ENCODE measurements at places on chromosomes 7 and 10.

- DNase-seq: no peak
These were observed 20.3 kb downstream of the KLF6 start for GRCh38 chr10:3764626-3765112.

DNA sequence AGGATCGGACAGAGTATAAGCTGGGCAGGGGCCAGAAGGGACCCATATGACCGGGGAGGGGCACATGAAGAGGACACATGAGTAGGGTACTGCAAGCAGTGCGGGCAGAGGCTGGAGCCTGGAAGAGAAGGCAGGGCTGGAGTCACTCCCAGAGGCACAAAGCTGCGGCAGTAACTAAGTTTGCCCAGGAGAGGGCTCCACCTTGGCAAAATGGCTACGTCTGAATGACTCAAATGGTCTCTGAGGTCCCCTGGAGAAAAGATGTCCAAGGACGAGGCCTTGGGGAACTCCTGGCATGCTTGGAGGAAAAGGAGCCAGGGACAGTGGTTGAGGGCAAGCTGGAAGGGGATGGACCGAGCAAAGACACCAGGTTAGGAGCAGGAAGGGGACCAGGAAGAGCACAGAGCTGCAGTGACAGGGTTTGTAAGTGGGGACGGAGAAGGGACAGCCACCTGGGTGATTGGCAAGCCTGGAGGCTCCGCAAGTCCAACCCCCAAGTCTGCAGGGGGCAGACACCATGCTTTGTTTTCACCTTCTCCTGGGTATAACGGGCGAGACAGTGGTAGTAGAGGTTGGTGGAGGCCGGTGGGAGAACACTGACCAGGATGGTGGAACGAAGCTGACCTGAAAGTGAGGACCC is 43.1 kb upstream of the LBX1 start:
- DNase-seq: peak; percentile 83

GRCh38 chr10:97321804-97322190 is 2.7 kb downstream of the FRAT1 start:
- no peak for DNase-seq

- DNase-seq: no peak
These were observed 99.7 kb upstream of the CAV2 start for GRCh38 chr7:116399819-116400218.

DNA sequence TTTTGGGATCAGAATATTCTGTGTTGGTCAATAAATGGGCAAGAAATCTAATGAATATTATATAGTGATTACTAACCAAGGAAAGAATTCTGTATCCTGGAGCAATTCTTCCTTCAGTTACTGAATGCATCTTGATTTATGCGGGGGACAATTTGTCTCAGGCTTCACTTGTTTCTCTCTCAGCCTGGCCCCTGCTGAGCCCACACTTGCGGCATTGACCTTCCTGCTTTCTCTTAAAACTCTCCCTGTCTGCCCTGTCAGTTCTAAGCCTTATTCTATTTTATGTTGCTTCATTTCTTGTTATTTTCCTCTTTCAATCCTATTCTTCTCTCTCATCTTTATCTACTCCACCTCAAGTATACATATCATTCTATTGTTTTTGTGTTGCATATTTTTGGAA is 122.1 kb upstream of the TPK1 start:
- no peak for DNase-seq

DNA sequence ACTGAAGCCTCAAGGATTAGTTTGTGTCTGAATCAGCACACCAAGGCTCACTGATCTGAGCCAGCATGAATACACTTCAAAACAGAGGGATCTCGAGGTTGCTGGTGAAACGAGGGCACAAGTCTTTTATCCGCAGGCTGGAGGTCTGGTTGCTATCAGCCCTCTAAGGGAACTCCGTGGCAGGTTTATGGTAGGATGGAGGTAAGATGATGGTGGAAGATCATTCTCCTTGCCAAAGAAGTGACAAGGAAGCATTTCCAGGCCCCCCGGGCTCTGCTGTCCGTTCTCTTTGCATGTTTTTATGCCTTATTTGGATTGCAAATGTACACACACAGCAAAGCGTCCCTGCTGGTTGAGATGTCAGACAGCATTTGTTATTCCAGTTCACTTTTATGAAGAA is 268.3 kb downstream of the ARHGAP12 start:
- DNase-seq: no peak

GRCh38 chr7:48173756-48174382 is 2.6 kb downstream of the ABCA13 start:
- no peak for DNase-seq

DNA sequence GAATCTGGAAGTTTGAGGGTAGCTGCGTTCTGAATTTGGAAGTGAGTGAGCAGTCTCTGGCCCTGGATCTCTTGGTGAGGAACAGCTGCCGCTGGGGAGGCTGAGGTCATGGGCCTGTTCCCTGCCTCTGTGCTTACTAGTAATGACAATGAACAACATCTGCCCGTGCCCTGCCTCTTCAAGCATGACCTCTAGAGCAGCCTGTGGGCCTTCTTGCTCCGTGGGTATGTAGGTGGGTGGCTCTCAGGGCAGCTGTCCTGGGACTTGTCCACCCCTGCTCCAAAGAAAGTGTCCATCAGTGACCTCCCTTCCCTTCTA is 186.2 kb downstream of the CXCL12 start:
- no peak for DNase-seq

GRCh38 chr10:70306181-70306705 is 22.4 kb upstream of the NPFFR1 start:
- no peak for DNase-seq

GRCh38 chr7:83119026-83119382 is 43.7 kb downstream of the PCLO start:
- DNase-seq: no peak

GRCh38 chr7:100053215-100053614 is 3.6 kb downstream of the ZSCAN21 start:
- no peak for DNase-seq

- no peak for DNase-seq
These were observed 44.7 kb upstream of the ZNF800 start for GRCh38 chr7:127437241-127437640.

GRCh38 chr7:82818171-82818570 is 344.5 kb downstream of the PCLO start:
- no peak for DNase-seq

GRCh38 chr10:63206576-63206975 is 73.4 kb downstream of the NRBF2 start:
- DNase-seq: no peak

DNA sequence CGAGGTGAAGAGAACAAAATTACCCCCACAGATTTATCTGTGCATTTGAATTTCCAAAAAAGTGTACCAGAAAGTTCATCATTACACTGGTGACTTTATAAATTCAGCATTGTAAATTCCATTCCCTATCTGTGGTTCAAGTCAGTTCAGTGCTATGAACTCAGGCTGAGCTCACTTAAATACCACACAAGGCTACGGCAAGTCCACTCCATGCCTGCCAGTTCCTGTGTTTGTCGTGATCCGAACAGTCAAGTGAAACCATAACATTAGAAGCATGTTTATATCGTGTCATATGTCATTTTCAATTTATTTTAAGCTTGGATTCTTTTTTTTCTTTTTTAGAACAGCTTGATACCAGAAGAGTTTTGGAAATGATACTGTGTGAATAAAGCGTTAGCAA is 14.8 kb downstream of the MBL2 start:
- DNase-seq: no peak

DNA sequence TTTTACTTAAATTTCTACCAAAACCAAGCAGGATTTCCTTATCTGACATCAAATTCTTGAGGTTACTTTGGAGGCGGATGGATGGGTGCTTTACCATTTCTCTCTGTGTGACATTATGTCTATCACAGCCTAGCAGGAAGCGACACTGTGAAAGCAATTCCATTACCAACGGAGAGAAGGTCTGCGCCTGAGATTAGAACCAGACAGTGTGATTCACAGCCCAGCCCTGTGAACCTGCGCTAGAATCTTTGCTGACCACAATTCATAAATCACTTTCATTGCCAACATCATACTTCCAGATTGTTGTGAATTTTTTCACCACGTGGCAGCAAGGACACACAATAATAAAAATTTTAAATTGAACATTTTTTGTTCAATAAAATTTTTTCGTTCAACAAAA is 126.5 kb downstream of the CUBN start:
- DNase-seq: no peak

GRCh38 chr10:13915710-13916109 is 328.9 kb downstream of the PRPF18 start:
- DNase-seq: peak; percentile 60

GRCh38 chr10:80473692-80474596 is 19.8 kb downstream of the TSPAN14 start:
- DNase-seq: no peak

DNA sequence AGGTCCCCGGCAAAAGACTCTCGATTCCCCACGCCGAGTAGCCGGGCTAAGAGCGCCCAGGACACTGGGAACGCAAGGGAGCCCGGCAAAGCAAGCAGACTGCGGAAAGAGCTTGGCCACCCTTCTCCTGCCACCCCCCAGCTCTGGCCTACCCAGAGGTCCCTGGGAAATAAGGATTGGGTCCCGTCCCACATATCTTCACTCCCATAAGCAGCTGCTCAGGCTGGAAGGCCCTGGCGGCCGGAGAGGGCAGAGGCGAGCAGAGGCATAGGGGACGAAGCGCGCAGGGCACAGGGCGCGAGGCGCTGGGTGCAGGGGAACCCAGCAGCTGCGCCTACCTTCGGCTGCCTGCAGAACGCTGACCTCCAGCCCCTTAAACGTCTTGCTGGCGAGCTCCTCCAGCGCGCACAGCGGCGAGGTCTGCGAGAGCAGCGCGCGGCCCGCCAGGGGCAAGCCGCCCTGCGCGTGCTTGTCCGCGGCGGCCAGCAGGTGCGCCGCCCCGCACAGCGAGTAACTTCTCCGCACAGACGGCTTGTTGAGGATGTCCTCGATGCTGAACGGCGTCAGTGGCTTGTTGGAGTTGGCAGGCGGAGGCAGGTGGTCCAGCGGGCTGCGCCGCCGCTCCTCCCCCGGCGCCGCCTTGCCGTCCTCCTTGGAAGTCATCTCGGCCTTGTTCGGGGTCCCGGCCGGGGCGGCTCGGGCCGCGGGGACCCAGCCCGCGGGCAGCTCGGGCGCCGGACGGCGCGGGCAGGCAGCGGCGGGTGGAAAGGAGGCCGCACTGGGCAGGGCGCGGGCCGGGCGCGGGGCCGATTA is 904 bp downstream of the LBX1 start:
- DNase-seq: peak; percentile 74

- DNase-seq: no peak
These were observed 12.6 kb upstream of the ARL4A start for GRCh38 chr7:12674861-12675260.

GRCh38 chr10:8969853-8970252 is 915.4 kb downstream of the GATA3 start:
- no peak for DNase-seq

GRCh38 chr7:9937944-9938631 is 1035.6 kb upstream of the PHF14 start:
- DNase-seq: no peak

- no peak for DNase-seq
These were observed 169.5 kb downstream of the TMEM26 start for GRCh38 chr10:61283481-61284221.

- DNase-seq: no peak
These were observed 819 bp upstream of the TRIM4 start for GRCh38 chr7:99920149-99920548.

- no peak for DNase-seq
These were observed 24.6 kb downstream of the PAPOLB start for GRCh38 chr7:4837041-4837802.

DNA sequence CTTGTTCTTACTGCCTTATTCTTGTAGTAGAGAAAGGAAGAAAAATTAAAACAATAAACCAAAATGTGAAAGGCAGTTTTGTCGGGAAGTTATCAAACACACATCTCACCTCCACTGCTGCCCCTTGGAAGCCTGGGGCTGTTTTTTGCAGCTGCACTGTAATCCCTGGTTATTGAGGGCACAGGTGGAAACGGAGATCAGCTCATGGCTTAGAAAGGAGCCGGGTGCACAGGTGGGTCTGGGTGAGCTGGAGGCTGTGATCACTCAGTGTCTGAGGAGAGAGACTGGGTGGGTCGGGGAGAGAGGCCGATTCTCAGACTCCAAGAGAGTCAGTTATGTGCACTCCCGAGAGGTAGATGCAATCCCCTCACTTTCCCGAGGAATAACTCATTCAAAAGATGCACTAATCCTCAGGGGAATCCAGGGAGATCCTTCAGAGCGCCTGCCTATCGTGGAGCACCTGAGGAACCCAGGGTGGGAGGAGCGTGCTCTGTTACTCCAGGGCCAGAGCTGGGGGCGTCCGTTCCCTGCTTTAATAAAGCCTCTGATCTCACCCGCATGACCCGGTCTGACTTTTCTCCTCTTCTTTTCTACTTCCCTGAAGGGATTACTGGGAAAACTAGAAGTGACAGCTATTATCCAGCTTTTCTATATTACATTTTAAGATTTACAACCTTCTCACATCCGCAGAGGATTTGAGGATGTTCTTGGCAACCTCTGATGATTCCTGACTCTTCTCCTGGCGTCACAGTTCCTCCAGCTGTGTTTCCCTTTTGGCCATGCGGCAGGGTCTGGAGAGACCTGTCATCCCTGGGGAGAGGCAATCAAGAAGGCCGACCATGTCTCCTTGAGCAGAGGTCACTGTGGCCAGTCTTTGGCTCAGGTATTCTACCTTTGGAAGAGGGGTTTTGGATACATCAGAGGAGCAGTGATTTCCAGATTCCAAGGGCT is 82.1 kb downstream of the CAMK1D start:
- no peak for DNase-seq

DNA sequence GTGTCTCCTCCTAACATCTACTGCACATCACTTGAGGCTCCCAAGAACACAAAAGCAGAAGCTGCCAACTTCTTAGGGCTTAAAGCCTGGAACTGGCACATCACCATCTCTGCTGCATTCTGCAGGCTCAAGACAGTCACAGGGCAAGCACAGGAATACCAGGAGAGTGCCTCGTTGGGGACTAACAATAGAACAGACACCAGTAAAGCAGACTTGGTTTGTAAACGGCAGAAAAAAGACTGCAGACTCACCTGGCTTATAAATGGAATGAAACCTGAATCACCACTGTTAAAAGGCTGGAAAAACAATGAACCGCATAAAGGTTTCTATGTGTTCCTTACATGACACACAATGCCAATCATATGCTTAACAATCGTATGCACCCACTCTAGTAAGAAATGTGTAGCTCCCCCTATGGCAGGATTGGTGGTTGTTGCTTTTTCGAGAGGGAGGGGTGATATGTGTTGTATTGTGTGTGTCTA is 12.8 kb downstream of the RHEB start:
- no peak for DNase-seq

DNA sequence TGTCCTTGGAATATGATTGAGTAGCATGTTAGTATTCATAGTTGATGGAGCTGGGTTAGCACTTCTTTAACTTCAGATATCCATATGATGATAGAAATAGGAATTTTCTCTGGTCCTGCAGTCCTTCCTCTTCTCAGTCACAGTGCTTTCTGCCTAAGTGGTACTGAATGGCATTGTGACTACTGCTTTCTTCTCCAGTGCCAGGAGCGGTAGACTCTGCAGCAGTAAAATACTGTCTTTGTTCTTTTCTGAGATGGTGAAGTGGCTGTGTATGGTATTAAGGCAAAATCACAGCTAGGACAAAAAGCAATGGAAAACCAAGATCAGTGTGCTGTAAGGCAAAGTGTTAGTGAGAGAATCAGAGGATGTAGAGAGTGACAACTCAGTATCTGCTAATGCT is 46.6 kb downstream of the C1GALT1 start:
- no peak for DNase-seq
